ENCODE measurements at places on chromosomes 11 and 22. TPM values are rescaled to one million over a fixed set of nuclear protein-coding genes. Genes with fewer than 3 reads are reported as not detected.

DNA sequence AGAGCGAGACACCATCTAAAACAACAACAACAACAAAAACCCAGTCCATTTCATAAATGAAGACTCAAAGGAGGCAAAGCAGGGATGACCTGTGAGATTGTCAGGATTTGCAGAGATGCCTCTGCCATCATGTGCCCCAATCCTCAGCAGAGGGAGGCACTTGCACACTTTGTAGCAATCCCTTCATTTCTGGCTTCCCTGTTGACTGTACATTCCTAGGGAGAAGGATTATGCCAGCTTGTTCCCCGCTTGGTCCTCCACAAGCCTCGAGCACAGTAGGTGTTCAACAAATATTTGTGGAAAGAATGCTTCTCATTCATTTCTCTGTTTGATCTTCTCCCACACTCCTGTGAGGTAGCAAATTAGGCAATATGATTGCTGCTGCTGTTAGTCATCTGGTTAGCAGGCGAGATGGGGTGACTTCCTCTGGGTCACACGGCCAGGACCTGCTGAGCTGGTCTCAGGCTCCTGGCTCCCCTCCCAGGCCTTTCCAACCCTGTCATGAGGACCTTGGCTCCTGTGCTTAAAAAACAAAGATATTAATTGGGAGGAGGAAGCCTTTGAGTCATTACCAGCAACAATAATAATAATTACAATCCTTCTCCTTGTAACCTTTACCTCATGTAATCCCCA is 34.1 kb downstream of the LIF start:
- no peak for DNase-seq

- no peak for DNase-seq
Observed at GRCh38 chr11:96506953-96507354, 117.1 kb downstream of the JRKL start.

DNA sequence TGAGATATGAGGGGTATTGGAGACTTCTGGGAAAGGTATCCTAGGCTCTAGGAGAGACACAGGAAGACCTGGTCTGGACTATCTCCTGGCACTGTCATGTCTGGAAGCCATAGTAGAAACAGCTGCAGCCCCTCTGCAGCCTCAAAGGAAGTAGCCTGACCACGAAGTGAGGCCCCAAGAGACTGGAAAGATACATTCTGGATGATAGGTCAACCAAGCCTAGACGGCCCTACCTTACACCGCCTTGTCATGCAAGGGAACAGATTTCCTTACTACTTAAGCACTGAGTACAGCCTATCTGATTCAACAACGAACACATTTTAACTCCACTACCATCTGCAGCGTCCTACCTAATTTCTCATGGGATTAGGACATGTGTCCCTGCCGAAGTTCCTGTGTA is 31.1 kb downstream of the UQCR10 start:
- DNase-seq, result no peak

DNA sequence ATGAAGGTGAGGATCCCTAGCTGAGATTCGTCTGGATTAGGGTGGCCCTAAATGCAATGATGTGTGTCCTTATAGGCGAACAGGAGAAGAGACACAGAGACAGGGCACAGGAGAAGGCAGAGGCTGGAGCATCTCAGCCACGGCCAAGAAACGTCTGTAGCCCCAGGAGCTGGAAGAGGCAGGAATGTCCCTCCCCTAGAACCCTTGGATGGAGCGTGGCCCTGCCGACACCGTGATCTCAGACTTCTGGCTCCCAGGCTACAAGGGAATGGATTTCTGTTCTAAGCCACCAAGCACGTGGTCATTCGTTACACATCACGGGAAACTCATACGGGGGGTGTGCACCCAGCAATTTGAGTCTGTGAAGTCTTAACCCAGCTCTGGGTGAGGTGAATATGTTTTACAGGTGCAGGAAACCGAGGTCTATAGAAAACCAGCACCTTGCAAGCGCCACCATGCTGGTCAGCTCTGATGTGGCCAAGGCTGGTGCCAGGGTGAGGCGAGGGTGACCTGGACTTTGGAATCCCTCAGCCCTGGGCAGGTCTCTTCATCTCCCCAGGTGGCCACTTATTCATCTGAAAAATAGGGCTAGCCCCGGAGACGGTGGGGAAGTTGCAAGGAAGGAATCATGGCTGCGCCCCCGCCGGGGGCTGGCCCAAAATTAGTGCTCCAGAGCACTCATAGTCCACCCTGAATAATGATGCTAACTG is 89.5 kb upstream of the FGF3 start:
- DNase-seq, result no peak

- DNase-seq, result no peak
Observed at GRCh38 chr11:107683807-107684206, 28.0 kb downstream of the SLN start.

- no peak for DNase-seq
Observed at GRCh38 chr22:49662681-49663080, 165.0 kb downstream of the BRD1 start.

GRCh38 chr22:45476814-45477213 is 25.9 kb upstream of the FBLN1 start:
- DNase-seq, result no peak

DNA sequence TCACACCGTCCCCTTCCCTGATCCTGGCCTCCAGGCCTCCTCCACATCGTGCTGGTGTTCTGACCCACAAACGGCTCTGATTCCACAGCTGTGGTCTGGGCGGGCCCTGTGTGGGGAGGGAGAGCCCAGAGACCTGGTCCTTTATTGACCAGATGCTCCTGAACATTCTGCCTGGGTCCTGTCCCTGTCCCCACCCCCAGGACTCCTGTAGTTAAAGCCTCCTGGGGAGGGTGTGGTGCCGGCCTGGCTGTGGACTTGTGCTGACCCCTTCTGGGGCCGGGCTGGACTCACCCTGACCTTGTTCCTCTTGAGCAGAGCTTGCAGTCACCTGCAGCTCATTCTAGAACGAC is 128.7 kb downstream of the CTTN start:
- DNase-seq, result no peak

The TECTA gene
- 0.20 TPM for total RNA-seq
